Stimulated activated CD4-positive, alpha-beta T cell treated with anti-CD3 and anti-CD28 coated beads, Interleukin-2, amount 100 ng/mL, for 48 hours (primary cell): ENCODE measurements at places on chromosomes 6 and 20.

- no peak for DNase-seq
These were observed 20.4 kb upstream of the UNC93A start for GRCh38 chr6:167270499-167271311.

- DNase-seq: no peak
These were observed 13.9 kb downstream of the TMEM151B start for GRCh38 chr6:44284121-44284520.

DNA sequence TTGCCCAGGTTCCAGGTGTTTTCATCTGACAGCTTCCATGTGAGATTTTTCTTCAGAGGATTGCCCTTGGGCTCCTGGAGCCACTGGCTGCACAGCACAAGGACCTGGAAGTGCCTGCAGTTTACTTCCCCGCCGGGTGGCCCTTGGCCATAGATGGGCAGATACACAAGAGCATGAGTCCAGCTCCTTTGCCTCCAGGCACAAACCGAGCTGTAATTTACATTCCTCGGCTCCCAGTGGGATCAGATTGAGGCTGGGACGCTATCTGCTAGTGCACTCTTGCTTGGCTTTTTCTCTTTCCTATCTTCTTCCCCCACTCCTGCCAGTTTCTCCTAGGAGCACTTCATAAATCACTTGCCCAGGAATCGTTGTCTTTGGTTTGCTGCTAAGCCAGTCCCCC lies 85.4 kb upstream of the RALY start:
- no peak for DNase-seq

DNA sequence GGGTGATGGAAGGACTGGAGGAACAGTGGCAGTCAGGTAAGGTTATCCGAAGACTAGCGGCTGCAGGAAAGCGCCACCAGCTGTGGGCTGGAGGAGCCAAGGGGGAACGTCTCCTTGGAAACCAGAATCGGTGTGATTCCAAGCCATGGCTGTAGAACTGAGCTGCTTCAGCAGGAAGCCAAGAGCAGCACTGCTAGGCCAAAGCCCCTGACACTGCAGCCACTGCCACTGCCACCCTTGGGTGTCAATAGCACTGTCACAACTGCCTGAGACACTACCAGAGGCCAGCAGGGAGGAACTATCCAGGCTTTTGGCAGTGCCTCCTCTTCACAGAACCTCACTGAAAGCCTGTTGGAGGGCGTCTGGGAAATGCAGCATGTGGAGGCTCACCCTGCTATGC lies 289.6 kb upstream of the SUPT3H start:
- DNase-seq: no peak

GRCh38 chr6:96675597-96675996 lies 112.7 kb downstream of the FHL5 start:
- no peak for DNase-seq

DNA sequence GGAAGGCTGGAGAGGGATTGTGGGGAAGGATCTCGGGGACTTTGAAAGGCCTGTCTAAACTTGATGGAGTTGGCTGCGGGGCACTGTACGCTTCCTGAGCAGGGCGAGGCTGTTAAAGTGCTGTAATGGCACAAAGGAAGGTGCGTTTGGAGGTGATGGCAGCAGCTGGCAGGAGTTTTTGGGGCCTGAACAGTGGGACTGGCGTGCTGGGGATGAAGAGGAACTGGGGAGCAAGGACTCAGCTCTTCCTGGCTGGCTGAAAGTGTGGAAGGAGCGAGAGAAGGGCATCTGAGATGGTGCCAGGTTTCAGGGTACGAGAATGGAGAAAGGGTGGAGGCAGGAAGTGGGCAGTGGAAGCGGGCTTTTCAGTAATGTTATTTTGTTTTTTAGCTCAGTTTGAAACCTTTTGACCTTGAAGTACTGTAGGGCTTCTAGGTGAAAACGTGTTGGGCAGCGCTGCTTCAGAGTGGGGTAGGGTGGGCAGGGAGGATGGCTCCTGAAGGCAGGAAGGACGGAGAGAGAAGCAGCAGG lies 8.0 kb downstream of the TMEM181 start:
- DNase-seq: no peak

DNA sequence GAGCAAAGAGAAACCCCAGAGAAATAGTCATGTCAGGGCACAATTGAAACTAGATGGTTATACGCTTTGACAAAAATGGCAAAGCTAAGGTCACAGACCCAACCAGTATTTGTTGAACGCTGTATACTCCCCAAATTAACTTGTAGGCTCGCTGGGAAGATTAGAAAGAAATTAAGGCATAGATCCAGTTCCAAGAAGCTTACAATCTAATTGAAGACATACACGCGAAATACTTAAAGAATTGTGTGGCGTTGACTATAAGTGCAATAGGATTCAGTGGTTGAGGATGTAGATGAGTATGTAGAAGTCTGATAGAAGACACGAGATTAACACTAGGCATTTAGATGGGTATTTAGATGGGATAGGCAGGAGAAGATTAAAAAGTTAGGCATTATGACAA lies 525 bp downstream of the FAM229B start:
- no peak for DNase-seq

GRCh38 chr20:33522256-33522820 lies 32.4 kb downstream of the CBFA2T2 start:
- DNase-seq: no peak

DNA sequence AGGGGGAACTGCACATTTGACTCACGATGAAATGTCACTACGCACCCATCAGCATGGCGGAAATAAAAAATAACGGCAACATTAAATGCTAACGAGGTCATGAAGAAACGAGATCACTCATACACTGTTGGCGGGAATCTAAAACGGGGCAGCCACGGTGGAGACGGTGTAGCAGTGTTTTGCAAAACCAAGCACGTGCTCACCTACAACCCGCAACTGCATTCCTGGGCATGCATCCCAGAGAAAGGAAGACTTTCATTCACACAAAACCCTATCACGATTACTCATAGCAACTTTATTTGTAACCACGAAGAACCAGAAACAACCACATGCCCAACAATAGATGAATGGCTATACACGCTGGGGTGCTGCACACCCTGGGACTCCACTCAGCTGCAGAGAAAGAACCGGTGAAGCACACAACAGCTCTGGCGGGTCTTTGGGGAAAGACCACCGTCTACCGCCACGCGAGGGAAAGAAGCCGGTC lies 77.0 kb downstream of the YTHDF1 start:
- no peak for DNase-seq

DNA sequence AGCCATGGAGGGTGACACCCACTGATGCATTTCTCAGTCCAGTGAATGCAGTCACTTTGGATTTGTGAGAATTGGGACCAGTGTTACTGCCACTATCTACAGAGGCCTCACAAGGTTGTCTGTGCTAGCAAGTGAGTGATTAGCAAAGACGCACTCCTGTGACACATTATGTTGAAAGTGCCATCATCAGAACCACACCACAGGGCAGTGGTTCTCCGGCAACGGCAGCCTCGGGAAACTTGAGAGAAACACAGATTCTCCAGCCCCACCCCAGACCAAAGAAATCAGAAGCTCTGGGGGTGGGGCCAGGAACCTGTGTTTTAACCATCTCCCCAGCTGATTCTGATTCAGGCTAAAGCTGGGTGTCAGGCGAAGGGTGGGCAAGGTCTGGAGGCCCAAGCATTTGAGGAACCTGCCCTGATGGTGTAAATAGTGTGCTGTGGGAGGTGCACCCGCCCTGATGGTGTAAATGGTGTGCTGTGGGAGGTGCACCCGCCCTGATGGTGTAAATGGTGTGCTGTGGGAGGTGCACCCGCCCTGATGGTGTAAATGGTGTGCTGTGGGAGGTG lies 39.9 kb downstream of the TMEM242 start:
- no peak for DNase-seq

DNA sequence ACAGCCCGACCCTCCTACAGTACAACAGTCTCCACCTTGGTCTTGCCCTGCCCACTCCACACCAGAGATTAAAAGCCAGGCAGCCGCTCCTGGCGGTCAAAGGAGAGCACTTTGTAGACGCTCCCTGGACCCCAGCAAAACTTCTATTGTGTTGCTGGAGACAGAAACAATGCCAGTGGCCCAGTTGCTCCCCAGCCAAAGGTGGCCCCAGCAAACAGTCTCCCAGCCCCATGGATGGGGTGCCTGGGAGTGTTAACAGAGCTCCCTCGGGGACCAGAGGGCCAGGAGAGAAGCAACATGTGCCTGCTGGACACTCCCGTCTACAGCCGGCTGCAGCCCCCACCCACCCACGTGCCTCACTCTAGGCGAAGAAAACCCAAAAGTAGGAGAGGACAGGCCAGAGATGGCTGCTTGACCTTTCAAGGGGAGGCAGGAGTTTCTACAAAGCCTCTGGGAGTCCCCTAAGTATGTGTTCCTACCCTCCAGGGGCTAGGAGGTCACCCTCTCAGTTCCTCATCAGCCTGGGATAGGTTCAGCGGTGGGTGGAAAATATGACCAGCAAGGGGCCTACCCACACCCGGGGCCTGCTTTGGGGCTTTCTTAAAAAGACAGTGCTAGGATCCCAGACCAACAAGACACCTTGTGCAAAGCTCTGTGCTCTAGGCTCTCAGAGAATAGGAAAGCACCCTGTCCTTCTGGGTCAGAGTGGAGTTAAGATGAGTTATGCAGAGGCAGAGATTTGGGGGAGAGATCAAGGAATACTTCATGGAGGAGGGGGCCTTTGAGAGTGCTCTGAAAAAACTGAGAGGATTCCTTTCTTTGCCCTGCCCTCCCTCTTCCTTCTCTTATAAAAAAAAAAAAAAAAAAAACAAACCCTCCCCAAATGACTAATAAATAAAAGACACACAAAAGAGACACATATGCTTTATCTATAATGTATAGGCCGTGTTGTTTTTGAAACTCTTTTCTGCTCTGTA lies 19.0 kb upstream of the PREX1 start:
- peak; percentile 57 for DNase-seq

DNA sequence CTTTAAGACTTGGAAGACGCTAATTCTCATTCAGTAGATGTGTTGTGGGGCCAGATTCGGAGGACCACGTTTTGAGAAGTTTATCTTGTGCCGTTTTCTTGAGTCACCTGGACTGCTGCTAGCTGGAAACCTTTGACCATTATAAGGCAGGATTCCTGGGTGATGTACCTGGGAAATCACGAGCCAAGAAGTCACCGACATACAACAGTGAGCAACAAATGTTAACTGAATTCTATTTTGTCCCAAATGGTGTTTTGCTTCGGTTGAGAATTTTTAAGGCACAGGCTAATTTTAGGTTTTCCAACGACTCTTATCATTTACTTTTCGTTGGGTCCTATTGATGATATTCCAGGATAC lies 93.4 kb upstream of the BTN3A2 start:
- DNase-seq: no peak

- DNase-seq: no peak
These were observed 74.9 kb upstream of the SLCO4A1 start for GRCh38 chr20:62567246-62568044.
